ENCODE measurements at places on chromosomes 12 and 14.

DNA sequence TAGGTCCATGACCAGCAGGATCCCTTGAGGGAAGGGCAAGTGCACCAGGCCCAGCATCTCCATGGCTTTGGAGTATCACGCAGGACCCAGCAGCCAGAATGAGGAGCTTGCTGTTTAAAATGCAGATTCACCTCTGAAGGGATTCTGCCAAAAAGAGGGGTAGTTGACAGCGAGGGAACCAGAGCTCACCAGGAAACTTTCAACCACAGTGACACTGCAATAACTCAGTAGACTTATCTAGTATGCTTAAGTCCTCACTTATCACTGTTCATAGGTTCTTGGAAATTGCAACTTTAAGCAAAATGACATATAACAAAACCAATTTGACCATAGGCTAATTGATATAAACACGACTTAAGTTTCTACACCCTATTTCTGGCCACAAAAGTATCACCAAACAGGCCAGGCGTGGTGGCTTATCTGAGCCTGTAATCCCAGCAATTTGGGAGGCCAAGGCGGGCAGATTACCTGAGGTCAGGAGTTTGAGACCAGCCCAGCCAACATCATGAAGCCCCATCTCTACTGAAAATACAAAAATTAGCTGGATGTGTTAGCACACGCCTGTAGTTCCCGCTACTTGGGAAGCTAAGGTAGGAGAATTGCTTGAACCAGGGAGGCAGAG is 21.4 kb upstream of the CKAP4 start:
- DNase-seq = no peak

GRCh38 chr12:4206470-4206869 is 67.1 kb upstream of the CCND2 start:
- DNase-seq = no peak

DNA sequence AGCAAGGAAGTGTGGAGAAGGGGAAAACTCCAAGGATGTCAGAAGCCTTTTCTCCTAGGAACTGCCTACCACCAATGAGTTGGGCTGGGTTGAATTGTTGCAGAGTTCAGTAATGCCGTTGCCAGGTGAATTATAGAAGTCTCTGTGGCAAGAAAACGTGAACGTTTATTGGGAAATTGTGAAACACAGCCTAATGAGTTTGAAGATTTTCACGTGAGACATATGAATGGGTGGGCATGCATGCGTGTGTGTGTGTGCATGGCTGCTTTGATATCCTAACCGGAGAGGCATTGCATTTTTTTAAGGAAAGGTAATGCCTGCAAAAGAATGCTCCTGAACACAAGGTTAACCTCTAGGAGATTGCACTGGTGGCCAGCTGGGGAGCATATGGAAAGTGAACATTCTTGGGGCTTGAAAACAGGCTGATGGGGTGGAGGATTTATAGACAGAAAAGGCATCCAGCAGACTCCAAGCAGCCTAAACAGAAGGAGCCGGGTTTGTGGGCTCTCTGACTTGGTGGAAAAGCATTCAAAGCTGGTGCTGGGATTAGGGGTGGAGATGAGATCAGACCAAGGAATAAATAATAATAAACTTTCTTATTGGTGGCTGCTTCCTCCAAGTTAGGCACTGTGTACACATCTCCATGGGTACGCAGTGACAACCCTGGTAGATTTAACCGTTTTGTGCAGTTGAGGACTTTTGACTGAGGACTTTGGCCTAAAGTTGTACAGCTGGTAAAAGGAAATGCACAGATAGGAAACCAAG is 67.8 kb downstream of the NTF3 start:
- DNase-seq = no peak

DNA sequence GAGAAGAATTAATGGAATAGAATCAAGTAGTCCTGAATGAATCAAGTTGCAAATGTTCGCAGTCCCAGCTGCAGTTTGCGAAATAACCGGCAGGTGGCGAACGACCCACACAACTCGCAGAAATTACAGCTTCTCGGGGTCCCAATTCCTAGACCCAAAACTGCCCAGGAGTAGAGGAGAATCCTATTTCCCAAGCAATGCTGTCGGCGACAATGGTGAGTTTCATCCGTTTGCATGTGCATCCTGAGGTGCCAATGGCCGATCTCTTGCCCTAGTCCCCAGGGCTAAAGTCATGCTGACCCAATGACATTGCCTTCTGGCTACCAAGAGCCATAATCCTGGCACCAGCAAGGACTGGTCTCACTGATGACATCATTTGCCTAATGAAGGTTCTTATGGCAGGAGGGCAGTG is 8.5 kb upstream of the ASCL1 start:
- peak; percentile 15 for DNase-seq

GRCh38 chr12:3520168-3520567 is 29.2 kb downstream of the PRMT8 start:
- DNase-seq = peak; percentile 93

DNA sequence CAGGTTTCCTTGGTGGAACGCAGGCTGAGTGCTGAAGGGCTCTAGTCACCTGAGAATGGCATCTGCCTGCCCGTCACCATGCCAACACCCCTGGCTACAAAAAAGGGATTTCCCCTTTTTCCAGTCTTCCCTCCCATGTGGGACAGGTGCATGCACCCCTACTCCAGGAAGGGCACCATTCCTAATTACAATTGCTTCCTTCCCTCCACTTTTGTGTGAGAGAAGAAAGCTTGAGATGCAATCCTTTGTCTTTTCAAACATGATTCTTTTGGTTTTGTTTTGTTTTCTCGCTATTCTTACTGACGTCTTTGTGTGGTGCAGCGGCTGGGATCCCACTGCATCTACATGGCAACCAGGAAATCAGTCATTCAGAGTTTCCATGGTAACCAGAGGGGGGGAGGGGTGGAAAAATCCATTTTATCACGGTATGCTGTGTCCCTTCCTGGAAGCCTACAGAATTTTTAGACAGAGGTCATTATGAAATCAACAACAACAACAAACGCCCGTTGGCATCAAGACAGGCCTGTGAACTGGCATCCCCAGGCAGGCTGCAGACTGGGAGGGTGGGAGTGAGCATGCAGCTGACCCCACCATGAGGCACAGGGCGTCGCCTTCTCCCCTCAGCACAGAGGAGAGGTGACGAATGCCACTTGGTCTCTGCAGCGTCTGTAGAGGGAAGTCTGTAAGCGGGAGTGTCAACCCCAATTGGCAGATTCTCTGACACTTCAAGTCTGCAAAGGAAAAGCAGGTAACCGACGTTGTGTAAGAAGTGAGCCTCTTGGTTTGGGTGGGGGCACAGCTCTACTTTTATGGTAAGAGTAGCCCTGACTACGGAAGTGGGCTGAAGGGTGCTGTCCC is 13.6 kb upstream of the GNG2 start:
- DNase-seq = no peak

DNA sequence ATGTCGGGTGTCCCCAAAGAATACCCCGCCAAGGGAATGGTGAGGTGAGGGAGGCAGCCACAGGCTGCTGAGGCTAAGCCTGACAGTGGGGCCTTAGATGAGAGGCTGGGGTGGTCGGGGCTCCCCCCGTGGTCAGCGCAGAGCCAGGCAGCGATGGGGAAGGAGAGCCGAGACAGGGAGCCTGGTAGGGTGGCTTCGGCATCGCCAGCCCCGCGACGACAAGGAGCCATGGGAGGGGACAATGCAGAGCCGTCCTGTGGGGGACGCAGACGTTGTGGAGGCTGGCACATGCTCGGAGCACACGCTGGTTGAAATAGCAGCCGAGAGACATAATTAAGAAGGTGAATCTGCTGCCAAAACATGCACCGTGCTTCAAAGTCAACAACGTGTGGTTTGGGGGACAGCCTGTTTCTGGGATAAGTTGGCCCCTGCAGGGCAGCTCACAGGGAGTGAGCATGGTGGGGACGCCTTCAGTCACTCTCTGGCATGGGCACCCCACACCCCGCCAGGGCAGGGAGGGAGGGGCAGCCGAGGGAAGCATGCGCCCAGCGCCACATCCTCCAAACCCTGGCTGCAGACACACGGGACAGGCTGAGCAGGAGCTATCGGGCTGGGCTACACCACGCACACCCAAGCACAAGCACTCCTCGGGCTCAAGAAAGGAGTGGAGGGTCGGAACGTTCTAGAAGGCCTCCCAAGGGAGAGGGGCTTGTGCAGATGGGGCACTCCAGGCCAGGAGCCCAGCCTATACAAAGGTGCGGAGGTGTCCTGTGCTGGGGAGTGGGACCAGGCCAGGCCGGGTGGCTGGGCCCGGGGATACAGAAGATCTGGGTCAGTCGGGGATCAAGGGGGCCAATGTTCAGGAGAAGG is 66.6 kb upstream of the C14orf180 start:
- peak; percentile 70 for DNase-seq

- no peak for DNase-seq
Measured at GRCh38 chr12:50618864-50619609, 114.3 kb downstream of the DIP2B start.

- no peak for DNase-seq
Measured at GRCh38 chr12:32821293-32821692, 65.6 kb upstream of the YARS2 start.

GRCh38 chr12:70070494-70071007 is 172.7 kb upstream of the CNOT2 start:
- no peak for DNase-seq

- peak; percentile 46 for DNase-seq
Measured at GRCh38 chr12:81150382-81150781, 72.5 kb downstream of the ACSS3 start.

DNA sequence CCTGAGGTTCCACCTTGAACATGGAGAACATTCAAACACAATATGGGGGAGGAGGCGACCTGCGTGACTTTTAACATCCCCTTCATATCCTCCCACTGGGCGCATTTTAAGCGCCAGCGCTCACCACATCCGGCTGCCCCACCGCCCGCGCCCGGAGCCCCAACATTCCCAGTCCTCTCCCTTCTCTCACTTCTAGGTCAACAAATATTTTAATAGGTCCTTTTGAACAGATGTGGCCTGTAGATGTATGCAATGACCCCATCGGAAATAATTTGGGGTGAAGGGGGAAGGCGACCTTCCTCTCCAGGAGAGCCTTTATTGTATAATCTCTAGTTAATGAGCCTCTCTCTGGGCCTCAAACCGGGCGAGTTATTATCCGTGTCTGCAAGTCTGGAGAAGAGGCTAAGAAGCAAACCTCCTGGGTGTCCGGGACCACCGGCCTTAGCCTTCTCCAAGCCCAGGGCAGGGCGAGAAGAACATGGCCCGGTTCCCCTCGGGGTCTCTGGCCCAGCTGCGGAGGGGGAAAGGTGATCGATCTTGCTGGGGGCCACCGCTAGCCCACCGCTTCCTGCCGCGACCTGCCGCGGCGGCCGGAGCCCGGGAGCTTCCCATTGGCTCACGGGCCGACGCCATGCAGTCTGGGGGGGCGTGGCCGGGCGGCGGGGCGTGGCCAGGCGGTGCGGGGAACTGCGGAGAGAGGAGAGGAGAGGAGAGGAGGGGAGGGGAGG is 83.2 kb upstream of the HMGA2 start:
- no peak for DNase-seq

DNA sequence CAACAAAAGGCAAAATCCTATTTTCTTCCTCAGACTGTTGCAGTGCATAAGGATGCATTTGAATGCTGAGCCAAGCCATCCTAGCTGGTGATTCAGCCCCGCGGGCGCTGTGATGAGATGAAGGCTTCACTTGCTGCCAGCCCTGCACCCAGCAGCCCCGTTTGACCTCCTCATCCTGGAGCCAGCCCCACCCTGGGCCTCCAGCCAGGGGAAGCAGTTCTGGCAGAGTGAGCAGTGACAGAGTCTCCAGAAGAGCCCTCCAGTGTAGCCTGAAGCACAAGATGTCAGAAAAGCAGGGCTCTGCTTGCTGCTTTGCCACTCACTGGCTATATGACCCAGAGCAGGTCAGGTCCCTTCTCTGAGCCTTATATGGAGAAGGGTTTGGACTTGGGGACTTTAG is 96.2 kb upstream of the HSPB8 start:
- peak; percentile 50 for DNase-seq

DNA sequence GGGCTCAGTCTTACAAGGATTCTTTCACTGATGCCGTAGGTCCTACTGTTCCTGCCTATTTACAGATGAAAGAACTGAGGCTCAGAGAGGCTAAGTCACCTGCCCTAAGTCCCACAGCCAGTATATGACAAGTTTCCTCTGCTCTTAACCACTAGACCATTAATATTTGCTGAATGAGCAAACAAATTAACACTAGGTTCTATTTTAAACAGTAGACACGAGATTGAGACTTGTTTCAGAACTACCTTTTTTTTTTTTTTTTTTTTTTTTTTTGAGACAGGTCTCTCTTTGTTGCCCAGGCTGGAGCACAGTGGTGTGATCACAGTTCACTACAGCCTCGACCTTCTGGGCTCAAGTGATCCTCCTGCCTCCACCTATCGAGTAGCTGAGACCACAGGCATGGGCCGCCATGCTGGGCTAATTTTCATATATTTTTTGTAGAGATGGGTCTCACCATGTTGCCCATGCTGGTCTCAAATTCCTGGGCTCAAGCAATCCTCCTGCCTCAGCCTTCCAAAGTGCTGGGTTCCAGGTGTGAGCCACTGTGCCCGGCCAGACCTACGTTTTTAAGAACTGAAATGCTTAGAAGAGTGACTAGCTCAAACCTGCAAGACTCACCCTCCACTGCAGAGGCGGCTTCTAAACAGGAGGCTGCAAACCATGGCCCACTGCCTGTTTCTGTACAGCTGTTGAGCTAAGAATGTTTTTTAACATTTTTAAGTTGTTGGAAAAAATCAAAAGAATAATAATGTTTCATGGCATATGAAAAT is 12.9 kb downstream of the SYNE3 start:
- no peak for DNase-seq

DNA sequence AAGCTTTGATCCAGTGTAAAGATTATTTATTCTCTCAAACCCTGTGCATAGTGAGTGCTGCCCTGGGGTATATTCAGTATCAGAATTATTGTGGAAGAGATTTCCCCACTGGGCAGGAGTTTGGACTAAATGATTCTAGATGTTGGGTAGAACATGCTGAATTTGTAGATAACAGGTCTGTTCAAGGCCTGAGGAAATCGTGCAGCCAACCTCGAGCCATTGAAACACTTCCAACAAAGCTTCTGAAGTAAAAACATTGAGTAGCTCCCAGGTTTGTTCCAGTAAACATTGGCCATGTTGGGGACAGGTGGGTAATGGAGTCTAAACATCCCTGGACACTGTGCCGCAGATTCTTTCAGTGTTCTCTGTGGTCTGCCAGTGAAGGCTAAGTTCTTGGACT is 87.5 kb downstream of the LLPH start:
- no peak for DNase-seq
